ENCODE measurements at places on chromosomes 16 and 17.

DNA sequence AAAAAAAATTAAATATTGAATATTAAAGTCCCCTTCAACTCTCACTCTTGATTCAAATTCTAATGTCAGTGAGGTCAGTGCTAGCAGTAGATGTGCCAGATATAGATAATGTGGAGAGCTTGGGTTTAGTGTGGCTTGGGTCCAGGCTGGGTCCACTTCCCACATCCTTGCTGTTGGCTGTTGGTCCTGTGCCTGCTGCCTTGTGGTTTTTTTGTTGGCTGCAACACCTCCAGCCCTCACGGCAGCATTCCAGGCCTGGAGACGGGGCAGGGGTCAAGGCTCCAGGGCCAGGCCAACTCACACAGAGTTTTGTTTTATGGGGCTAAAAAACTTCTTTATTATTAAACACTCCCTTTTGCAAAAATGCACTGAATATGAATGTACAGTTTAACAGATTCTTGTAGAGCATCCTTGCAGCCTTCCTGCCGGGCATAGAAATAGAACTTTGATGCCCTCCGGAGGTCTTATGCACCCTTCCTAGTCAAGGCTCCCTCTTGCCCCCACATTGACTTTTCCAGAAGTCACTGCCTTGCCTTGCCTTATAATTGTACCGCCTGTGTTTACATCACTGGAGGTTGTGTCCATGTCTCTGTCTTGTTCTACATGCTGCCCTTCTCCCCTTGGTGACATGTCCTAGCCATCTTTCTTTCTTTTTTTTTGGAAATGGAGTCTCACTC is 25.5 kb upstream of the MYO15B start:
- DNase-seq, result no peak

- DNase-seq, result no peak
Measured at GRCh38 chr17:47275245-47275984, 21.8 kb downstream of the ITGB3 start.

GRCh38 chr17:2883544-2884213 is 87.4 kb downstream of the RAP1GAP2 start:
- DNase-seq, result no peak

- no peak for DNase-seq
Measured at GRCh38 chr17:9557857-9558256, 17.8 kb downstream of the STX8 start.

DNA sequence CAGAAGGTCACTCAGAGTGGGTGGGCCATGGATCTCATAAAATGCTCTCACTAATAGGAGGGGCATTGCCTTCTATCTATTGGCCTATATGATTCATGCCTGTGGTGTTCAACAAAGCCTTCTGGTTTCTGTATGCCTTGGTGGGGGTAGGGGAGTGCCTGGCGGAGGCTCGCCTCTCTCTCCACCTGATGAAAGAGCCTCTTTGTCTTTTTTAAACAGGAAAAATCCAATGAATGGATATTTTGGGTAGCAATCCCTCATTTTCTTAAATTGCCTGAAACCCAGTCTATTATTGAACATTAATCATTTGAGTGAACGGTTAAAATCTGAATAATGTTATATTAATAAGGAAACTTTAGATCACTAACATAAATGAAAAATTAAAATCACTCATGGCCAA is 90.6 kb downstream of the TOX3 start:
- DNase-seq, result peak; percentile 27

DNA sequence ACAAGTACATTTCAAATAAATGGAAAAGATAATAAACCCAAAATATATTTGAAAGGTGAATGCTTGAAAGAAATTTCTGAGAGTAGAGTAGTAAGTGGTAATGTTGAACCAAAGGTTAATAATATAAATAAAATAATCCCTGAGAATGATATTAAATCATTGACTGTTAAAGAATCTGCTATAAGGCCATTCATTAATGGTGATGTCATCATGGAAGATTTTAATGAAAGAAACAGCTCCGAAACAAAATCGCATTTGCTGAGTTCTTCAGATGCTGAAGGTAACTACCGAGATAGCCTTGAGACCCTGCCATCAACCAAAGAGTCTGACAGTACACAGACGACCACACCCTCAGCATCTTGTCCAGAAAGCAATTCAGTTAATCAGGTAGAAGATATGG is 84.2 kb downstream of the C17orf58 start:
- DNase-seq, result no peak

GRCh38 chr17:2978991-2979390 is 84.4 kb downstream of the OR1D5 start:
- DNase-seq, result no peak

- no peak for DNase-seq
Measured at GRCh38 chr17:68179236-68179925, 68.5 kb upstream of the AMZ2 start.

DNA sequence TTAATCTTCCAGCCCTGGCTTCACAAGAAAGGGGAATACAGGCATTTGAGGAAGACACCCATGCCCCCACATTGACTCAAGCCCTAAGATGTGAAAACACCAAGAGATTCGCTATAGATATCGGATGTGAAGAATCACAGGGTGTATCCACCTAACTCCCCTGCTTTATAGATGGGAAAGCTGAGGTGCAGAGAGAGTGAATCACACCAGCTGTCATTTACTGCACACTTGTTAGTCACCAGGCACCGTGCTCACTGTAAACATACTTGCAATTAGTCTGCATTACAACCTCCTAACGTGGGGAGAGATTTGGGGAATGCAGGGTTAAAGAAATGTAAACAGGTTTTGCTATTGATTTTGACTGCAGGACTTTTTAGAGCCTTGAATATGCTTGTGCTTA is 325.5 kb downstream of the C16orf95 start:
- no peak for DNase-seq

DNA sequence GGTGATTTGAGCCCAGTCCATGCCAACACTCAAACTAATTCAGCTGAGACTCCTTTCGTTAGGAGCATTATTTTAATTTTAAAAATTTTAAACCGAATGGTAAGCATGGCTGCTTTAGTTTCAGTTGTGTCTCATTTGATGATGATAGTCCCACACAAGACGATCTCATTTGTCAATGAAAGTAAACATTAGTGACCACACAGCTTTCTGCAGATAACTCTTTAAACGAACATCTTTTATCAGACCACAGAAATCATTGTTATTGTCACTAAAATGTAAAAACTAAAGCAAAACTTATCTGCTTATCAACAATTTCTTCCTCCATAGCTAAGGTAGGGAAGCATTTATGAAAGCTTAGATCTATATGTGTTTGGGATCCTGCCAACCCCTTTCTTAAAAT is 382.2 kb downstream of the ZFHX3 start:
- DNase-seq, result no peak

- DNase-seq, result no peak
Measured at GRCh38 chr16:2853531-2854073, 4.4 kb downstream of the PRSS22 start.

- DNase-seq, result no peak
Measured at GRCh38 chr16:82700541-82701235, 73.9 kb downstream of the CDH13 start.

DNA sequence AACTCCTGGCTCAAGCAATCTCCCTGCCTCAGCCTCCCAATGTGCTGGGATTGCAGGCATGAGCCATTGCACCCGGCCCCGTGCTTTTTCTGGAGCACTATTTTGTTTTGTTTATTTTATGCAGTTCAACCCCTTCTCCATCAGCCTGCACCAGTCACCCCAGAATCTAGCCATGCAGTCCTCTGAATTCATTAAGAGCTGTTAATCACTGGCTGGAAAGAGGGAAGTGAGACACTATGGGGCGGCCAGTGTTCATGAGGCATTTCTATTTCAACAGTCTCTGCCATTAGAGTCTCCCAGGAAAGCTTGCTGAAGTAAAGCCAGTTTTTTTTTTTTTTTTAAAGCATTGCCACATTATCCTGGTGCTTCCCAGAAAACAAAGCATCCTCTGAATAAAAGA is 1.7 kb downstream of the VWA3A start:
- no peak for DNase-seq

DNA sequence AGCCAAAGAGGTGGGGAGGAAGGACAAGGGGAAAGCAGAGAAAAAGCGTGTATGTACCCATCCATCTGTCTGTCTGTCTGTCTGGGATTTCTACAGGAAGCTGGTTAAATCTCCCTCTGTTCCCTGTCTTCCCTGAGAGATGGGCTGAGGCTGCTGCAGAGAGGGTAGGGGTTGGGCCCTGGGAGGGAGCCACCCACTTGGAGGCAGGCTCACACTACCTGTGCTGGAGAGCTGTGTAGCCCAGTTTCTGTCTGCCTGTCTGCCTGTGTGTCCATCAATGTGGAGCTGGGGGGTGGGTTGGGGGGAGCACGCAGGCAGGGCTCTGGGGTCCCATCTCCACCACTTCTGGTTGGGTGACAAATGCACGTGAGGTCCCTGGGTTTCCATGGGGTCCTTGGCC is 18.6 kb upstream of the C17orf113 start:
- DNase-seq, result no peak

GRCh38 chr16:75445298-75445697 is 12.0 kb upstream of the CFDP1 start:
- DNase-seq, result no peak

- no peak for DNase-seq
Measured at GRCh38 chr16:84806256-84806889, 13.4 kb upstream of the CRISPLD2 start.

GRCh38 chr16:84426804-84427203 is 58.5 kb downstream of the ATP2C2 start:
- no peak for DNase-seq

- DNase-seq, result no peak
Measured at GRCh38 chr17:57781386-57782061, 36.4 kb upstream of the CCDC182 start.

DNA sequence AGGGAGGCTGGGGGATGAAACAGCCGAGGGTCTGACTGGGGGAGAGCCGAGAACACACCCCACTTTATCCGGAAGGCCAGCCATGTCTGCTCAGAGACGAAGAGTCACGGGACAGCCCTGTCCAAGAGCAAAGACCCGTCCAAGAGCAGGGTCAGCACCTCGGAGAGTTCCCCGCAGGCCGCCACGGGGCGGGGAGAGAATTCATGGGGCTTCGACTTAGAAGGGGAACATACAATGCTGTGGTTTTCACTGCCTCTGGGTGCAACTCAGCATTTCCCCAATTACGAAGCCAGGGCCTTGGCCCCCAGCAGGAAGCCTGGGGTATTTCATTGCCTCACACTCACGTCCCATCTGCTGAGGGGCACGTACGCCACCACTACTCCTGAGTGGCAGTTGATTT is 59.3 kb downstream of the JPH3 start:
- no peak for DNase-seq

- DNase-seq, result no peak
Measured at GRCh38 chr16:72083778-72084404, 9.5 kb downstream of the TXNL4B start.

GRCh38 chr17:56929362-56929969 is 15.6 kb upstream of the TRIM25 start:
- DNase-seq, result no peak

DNA sequence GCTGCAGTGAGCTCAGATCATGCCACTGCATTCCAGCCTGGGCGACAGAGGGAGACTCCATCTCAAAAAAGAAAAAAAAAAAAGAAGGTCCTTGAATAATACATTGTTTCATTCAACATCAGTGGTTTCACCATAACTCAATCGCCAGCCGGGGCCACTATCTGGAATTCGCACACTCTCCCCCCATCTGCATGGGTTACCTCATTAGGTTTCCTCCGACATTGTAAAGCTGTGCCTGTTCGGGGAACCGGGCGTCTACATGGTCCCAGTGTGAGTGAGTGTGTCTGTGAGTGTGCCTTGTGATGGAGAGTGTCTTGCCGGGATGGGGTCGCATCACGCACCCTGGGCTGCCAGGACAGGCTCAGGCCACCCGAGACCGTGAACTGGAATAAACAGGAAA is 16.6 kb upstream of the RBBP6 start:
- no peak for DNase-seq

- DNase-seq, result no peak
Measured at GRCh38 chr17:16878606-16879005, 93.3 kb downstream of the TNFRSF13B start.

DNA sequence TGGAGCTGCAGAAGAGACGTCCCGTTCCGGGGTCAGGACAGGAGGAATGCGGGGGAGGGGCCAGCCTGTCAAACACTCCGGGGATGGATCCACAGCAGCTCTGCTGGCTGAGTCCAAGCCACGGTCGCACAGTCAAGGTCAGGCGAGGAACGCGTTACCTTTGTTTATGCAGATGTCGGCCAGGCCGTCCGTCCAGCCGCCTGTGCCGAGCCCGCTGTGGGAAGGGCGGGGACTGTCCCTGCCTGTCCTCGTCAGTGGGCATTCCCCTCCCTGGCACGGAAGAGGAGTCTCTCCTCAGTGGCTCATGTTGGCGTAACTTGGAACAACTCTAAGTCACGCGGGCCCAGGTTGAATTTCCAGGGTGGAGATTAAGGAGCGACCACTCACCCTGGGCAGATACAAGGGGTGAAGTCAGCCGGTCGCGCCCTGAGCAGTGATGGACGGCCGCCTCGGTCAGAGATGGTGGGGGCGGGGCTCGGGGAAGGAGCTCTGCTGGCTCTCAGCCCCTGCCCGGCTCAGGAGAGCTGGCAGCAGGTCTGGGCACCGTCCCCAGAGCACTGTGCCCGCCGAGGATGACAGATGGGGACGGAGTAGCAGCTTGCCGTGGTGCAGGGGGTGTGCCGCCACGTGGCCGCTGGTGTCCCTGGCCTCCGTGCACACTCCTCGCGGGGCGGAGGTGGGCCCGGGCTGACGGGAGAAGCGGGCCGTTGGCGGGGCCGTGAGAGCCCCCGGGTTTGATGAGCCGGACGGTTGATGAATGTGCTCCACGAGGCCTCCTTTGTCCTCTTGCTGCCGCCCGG is 7.3 kb downstream of the CACNA1H start:
- peak; percentile 58 for DNase-seq
